ENCODE measurements at places on chromosomes 4 and X.

DNA sequence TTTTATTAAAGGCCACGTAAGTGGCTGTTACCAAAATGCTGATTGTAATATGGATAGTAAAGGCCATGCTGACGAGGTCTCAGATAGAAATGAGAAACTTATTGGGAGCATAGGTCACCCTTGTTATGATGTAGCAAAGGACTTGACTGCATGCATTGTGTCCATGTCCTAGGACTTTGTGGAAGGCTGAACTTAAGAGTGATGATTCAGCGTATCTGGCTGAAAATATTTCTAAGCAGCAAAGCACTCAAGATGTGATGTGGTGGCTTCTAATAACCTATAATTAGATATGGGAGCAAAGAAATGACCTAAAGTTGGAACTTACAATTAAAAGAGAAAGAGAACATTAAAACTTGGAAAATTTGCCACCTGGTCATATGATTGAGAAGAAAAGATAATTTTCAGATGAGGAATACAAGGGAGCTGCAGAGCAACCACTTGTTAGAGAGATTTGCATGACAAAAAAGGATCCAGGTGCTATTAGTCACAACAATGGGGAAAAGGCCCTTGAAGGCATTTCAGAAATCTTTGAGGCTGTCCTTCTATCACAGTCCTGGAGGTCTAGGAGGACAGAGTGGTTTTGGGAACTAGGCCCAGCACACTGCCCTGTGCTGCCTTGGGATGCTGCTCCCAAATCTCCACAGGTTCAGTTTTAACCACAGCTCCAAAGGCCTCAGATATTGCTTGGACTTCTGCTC lies 793.7 kb upstream of the LCORL start:
- DNase-seq = no peak

DNA sequence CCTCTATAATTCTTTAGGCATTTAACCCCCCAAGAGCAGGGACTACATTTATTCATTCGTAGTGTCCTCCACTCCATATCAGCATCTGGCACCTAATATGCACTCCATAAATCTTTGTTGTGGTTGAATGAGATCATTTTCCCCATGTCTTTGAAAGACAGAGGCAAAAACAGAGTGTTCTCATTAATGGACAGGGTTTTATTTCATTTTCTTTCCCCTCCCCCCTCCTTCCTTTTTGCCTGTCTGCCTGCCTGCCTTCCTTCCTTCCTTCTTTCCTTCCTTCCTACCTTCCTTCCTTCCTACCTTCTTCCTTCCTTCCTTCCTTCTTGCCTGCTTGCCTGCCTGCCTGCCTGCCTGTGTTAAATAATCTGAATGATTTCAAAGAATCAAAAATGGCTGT lies 83.2 kb downstream of the SHROOM3 start:
- no peak for DNase-seq

- no peak for DNase-seq
Observed at GRCh38 chrX:114268643-114269042, 315.2 kb upstream of the HTR2C start.

GRCh38 chr4:2083116-2083825 lies 24.1 kb downstream of the NAT8L start:
- DNase-seq = no peak

DNA sequence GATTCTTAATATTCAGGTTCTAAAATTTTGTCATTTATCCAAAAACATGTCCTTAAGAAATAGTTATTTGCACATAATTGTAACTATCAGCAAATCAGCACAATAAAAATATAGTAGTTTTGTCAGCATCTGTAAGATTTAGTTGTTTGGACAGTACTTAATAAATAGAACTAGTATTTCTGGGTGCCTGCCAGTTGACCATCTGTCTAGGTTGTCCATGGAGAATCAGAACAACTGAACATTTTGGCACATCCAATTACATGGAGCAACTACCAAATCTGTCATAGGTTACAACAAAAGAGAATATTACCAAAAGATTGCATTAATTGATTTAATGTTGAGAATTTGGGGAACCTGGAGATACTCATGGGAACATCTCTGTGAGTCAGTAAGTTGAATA lies 305.5 kb upstream of the TACR3 start:
- no peak for DNase-seq

GRCh38 chrX:119669424-119670037 lies 23.4 kb downstream of the SEPTIN6 start:
- no peak for DNase-seq

- DNase-seq = no peak
Observed at GRCh38 chr4:158610790-158611189, 60.9 kb downstream of the C4orf46 start.

DNA sequence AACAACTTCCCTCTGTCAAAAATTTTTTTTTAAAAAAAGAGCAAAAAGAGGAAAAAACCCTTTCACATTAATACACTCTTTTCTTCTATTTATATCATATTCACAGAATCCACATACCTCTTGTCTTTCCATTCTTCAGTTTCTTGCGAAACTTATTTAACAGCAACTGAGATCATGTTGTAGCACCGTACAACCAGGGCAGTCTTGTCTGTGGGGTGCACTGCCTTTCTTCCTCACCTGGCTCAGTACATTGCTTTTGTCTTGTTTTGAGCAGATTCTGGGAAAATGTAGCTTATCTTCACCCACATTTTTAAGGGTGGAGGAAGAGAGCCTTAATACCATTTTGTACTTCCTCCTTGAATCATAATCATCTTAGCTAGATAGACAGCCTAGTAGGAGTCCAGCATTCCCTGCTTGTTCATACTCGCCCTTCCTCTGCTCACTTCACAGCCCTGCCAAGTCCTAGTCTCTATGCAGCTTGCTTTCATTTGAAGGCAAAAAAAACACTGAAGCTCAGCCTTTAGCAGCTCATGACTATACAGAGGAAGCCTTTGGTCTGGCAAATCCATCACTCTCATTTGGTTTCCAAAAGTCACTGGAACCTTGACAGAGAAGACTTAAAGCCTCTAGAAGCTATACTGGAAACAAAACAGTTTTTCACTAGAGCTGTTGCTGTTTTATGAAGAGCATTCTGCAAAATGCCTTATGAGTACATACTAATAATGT lies 140.6 kb upstream of the BANK1 start:
- DNase-seq = no peak
